ENCODE measurements at places on chromosomes 5 and 9.
A peak's percentile ranks its signal among the peaks of the same experiment; 100 is the strongest.

DNA sequence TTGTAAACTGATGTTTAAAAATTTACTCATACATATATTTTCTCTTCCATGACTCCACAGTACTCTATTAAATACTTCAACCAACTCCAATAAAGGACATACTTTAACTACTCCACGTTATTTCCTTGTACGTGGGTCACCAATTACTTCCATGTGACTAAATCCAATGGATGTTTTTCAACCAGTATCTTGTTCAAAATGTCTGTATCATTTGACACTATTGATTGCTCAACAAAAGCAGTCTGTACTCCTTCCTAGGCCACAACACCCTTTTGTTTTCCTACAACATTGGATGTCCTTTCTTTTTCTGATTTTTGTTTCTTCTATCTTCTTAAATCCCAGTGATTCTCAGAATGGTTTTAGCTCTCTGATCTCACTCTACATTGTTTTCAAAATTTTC lies 943.7 kb downstream of the EFNA5 start:
- DNase-seq = no peak

GRCh38 chr9:93301911-93302541 lies 118.1 kb downstream of the WNK2 start:
- no peak for DNase-seq

DNA sequence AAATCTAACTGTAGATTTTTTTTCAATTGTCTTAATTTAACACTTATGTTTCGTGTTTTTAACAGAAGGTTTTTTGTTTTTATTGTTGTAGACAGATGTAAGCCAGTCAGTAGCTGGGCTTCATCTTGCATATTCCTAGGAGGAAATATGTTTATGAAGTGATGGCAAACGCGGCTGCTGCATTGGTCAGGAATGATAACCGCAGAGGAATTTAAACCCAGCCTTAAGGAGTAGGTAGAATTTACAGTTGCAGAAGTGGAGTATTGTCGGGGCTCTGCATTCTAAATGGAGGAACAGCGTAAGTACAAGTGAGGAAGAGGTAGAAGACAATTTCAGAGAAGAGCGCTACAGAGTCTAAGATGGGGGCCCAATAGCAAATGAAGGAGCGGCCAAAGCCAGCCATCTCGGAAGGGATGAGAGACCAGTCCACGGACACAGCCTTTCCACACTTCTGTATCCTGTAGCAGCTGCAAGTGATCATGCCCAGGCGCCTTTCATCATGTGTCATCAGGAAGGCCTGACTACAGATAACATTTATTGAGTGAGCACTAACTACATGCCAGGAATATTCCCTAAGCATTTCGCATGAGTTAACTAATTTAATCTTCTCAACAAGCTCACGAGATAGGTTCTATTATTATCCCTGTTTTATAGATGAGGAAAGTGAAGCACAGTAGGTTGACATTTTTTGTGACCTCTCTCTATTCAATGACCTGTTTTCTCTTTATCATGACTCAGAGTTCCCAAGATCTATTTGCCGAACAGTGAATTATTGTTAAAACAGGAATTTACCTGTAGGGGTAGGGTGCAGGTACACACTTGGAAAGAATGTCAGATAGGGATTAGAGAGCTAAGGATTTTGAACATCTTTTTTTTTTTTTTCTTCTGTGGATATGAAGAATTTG lies 38.1 kb downstream of the CMYA5 start:
- DNase-seq = no peak

GRCh38 chr5:144531188-144531587 lies 360.5 kb downstream of the KCTD16 start:
- no peak for DNase-seq

- no peak for DNase-seq
Measured at GRCh38 chr9:24832307-24832706, 286.6 kb upstream of the IZUMO3 start.

DNA sequence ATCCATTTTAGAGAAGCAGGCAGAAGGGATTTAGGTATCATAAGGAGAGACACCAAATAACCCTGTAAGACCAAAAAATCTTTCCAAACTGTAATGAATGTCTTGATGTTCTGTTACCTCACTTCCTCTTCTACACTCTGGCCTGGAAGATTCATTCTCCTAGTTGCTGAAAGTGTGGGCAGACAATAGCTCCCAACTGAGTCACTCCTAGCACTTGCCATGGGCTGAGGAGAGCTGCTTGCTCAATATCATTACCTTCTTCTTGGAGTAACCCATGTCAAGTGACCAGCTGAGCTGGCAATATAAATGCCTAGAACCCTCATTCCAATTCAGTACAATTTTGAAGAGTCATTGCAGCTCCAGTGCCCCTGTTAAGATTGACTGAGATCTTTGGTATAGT lies 1985.5 kb upstream of the CDH6 start:
- no peak for DNase-seq

- peak; percentile 18 for DNase-seq
Measured at GRCh38 chr5:55973296-55973695, 21.5 kb downstream of the IL6ST start.

GRCh38 chr9:92140754-92141143 lies 25.5 kb upstream of the SPTLC1 start:
- DNase-seq = no peak

DNA sequence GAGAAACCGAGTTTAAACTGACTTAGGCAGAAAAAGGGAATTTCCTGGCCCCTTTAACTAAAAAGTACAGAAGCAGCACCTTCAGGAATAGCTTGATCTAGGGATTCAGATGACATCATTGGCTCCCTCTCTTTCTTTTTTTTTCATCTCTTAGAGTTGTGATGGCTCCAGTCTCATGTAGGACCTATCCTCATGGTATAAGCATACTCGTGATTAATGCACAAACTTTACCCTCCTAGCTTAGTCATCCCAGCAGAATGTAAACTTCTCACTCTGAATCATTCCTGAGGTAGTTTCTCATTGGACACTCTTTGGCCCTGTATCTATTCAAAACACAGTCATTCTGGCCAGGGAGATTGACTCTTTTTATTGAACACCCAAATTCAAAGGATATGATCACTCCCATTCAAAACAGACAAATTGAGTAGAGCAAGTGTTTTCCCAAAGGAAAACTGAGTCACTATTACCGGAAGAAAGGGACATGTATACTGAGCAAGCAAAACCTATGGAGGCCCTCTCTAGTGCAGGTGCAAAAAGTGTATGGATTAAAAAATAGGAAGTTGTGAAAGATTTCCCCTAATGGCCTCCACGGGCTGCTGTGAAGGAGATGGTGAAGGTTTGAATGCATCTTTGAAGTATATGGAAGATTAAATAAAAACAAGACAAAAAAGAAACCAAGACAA lies 27.6 kb upstream of the SMIM23 start:
- no peak for DNase-seq

GRCh38 chr5:3701694-3702093 lies 106.1 kb downstream of the IRX1 start:
- DNase-seq = no peak

DNA sequence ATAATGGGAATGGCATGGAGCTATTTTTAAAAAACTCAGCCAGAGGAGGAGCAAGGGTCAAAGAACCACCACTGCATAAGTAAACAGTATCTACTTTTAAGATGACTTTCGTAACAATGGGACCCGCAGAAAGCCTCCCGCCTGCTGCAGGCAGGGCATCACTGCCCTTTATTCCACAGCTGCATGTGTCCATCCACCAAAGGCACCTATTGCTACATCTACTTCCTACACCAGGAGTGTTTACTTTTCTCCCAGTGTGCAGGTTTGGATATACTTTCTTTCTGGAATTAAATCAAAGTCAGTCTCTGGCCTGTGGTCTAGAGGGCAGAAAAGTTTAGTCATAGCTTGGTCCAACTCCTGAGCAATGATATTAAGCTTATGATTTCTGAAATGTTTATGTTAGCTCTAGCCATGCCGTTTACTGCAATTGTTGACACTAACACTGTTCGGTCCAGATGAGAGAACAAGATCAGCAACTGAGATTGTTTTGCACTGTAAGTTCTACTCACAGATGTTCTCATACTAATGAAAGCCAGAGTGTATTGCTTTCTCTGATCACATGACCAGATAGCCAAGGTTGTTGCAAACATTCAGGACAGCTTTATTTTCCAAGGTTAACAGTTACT lies 391.5 kb downstream of the FGF10 start:
- no peak for DNase-seq

GRCh38 chr9:95854386-95855020 lies 21.0 kb upstream of the ERCC6L2 start:
- no peak for DNase-seq

All from small intestine (tissue), 16 donors.